LNCaP clone FGC (cell line): ENCODE measurements at places on chromosomes 3 and 15.
A peak's percentile ranks its signal among the peaks of the same experiment; 100 is the strongest.

- DNase-seq = no peak
Measured at GRCh38 chr3:62277450-62277849, 95.9 kb downstream of the FEZF2 start.

GRCh38 chr15:63597038-63597790, at the start of gene FBXL22:
Gene FBXL22 (plus strand): TSS chr15:63597387. CDS start chr15:63597393, 6 bp downstream.
- no peak for DNase-seq

DNA sequence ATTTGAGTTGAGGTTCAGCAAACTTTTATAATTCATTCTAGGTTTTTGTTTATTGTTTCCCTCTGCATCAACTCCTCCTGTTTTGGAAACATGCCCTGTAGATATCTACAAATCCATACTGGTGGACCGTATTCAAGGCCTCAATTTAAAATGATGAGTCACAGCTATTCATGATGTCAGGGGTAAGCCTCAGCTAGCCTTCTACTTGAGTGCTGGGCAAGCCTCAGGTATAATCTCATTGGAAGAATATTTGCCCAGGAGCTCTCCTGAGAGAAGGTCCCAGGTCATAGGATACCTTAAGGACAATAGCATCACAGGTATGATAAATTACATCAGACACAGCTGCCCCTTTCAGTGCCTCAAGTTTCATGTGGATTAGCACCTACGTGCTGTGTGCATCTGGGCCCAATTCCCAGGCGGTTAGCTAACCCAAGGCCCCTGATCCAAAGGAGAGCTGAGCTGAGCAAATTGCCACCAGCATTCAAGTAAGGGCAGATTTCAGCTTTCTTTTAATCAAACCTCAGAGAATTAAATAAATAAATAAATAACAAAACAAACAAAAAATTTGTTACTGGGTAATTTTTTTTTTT, 87.5 kb downstream of the KCNMB2 start:
- no peak for DNase-seq

DNA sequence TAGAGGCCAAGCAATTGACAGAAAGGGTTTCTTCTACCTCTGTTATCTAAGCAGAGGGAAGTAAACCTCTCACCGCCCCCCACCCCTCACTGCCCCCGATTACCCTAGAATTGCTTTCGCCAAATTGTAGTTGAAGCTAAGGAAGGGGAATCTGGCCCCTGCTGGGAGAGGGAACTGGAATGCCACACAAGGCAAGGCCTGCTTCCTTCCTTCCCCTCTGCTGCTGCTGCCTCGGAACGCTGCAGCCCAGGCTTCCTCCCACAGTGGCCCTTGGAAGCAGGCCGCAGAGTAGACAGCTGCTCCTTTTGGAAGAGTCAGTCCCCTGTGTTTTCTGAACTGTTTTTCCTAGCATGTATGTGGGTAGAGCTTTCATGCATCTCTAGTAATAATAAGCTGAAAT, 21.6 kb downstream of the RLBP1 start:
- no peak for DNase-seq

GRCh38 chr15:69574506-69574905, 121.9 kb downstream of the RPLP1 start:
- DNase-seq = no peak

- DNase-seq = no peak
Measured at GRCh38 chr3:159839561-159840379, 148.9 kb upstream of the IL12A start.

GRCh38 chr3:107650788-107651187, 128.0 kb downstream of the BBX start:
- DNase-seq = no peak

GRCh38 chr3:54133196-54133595, 10.8 kb downstream of the CACNA2D3 start:
- no peak for DNase-seq

- no peak for DNase-seq
Measured at GRCh38 chr15:100909989-100910955, 8.9 kb upstream of the LRRK1 start.

GRCh38 chr3:48208076-48208475, 15.2 kb upstream of the CAMP start:
- DNase-seq = no peak

DNA sequence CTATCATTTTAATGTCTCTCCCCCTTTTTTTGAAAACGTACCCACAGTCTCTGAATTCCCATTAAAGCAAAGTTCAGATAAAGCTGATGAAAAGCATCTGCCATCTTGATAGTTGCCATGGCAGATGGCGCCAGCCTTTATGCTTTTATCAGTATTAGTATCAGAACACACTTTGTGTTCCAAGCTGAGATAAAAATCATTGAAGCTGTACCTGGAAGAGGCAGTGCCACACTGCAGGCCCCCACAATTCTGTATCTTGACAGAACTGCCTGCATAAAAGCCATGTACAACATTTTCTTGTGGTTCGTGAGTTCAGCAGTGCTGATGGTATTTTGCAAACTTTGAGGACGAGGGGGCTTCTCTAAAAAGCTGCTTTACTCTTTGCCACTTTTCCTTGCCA, 311.7 kb downstream of the SATB1 start:
- DNase-seq = no peak

DNA sequence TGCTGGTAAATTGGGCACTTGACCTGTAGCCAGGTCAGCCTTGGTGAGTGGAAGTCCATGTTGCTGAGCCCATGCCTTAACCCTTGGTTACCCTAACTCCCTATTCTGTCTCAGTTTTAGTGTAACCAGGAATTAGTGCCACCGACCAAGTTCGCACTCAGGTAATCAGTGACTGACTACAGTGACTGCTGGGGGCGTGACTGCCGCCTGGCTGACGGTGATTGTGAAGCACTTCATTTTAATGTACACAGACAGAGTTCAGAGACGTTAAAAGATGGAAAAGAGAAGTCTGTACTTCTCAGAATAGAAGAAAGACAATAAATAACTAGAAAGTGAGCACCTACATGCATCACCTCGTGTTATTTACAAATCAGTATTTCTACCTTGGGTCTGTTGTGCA, 17.3 kb downstream of the CFAP161 start:
- DNase-seq = no peak

GRCh38 chr15:63291507-63291906, 14.1 kb downstream of the APH1B start:
- DNase-seq = no peak

DNA sequence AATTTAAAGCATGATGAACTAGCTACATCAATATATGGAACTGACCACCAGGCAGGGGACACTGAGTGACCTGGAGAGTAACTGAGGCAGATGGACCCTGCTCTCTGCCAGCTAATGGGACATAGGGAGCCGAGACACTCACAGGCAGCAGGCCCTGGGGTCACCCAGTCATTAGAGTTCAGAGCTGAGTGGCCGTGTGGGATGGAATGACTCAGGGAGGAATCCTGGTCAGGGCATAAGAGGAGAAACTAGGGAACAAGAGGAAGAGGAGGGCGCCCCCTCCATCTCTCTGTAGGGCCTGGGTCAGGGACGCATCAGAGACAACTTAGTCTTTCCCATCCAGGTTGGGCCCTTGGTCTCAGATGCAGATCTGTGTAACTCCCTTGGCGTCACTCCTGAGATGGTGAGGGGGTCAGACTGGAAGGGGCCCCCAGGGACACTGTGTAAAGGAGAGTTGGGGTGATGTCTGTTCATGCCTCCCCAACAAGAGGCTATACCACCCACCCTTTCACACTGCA, 39.8 kb downstream of the CCDC12 start:
- no peak for DNase-seq

GRCh38 chr15:85276508-85276907, 103.9 kb upstream of the AKAP13 start:
- DNase-seq = peak; percentile 30

DNA sequence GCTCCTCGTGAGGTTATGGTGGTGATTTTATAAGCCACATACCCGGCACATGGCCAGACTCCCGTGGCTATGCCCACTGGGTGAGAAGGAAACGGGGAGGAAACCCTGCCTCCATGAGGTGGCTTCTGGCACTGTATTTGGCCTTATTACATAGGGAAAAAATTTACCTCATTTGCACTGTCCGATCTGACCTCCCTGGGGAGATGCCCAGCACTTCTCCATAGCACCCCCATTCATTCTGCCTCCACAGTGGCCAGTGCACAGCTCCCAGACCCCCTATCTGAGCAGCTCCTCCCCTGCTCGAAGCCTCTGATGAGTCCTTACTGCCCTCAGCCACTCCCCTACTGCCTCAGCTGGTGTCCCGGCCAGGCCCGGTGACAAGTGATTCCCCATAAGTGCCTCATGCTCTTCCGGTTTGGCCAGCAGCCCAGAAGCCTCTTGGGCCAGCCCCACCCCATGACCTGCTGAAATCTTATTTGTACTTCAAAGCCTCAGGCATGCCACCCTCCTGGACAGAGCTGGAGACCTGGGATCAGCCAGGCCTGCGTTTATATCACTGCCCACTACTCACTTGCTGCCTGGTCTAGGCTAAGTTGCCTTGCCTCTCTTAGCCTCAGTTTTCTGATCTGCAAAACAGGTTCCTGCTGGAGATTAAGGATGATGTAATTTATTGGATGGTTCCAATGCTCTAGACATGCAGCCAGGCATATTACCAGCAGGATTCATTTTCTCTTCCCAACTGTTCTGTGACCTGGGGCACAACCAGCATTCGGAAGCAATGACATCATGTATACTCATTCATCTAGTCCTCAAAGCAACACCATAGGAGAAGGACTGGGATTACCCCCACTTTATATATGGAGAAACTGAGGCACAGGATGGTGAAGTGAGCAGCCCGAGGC, 30.6 kb upstream of the SLC6A6 start:
- DNase-seq = peak; percentile 87

DNA sequence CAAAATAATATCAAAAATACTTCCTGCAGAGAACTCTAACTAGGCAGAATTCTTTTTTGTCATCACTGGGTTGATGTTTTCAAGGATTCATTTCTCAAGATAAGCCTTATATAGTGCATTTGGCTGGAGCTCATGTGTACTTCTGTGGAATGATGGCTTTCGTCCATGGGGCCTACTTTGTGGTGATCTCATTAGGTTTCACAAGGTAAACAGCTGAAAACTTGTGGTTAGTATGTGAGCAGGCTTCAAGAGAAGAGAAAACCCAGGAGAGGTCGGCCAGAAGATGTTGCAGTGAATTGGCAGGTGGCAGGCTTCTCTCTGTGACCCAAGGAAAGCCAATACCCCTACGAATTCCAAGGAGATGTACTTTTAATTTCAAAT, 121.4 kb upstream of the PHLDB2 start:
- peak; percentile 91 for DNase-seq

GRCh38 chr3:166279636-166280035, 442.4 kb upstream of the BCHE start:
- DNase-seq = no peak

- no peak for DNase-seq
Measured at GRCh38 chr15:68617001-68617400, 38.2 kb downstream of the CORO2B start.

- DNase-seq = no peak
Measured at GRCh38 chr3:188948281-188948996, 223.3 kb upstream of the TPRG1 start.

GRCh38 chr3:60355825-60356224, 895.4 kb downstream of the FHIT start:
- DNase-seq = no peak

- no peak for DNase-seq
Measured at GRCh38 chr3:144033863-144034262, 62.2 kb downstream of the DIPK2A start.

- DNase-seq = no peak
Measured at GRCh38 chr3:120443626-120444123, 7.1 kb downstream of the FSTL1 start.

DNA sequence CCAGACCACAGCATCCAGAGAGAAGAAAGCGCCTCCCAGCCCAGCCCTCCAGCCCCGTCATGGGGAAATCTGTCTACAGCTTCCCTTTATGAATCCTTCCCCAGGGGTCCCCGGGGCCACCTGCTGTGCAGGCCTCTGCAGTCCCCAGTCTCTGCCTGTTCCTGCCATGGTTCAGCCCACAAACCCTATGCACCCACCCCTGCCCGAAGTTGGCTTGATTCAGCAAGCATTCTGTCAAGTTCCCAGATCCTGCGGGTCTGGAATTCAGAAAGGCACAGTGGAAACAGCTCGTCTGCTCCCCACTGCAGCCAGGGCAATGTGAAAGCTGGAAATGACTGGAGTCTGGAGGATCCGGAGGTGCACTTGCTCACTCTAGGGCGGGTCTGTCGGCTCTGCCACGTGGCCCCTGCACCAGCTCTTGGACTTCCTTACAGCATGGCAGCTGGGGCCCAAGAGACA, 2.9 kb upstream of the OCA2 start:
- DNase-seq = no peak

DNA sequence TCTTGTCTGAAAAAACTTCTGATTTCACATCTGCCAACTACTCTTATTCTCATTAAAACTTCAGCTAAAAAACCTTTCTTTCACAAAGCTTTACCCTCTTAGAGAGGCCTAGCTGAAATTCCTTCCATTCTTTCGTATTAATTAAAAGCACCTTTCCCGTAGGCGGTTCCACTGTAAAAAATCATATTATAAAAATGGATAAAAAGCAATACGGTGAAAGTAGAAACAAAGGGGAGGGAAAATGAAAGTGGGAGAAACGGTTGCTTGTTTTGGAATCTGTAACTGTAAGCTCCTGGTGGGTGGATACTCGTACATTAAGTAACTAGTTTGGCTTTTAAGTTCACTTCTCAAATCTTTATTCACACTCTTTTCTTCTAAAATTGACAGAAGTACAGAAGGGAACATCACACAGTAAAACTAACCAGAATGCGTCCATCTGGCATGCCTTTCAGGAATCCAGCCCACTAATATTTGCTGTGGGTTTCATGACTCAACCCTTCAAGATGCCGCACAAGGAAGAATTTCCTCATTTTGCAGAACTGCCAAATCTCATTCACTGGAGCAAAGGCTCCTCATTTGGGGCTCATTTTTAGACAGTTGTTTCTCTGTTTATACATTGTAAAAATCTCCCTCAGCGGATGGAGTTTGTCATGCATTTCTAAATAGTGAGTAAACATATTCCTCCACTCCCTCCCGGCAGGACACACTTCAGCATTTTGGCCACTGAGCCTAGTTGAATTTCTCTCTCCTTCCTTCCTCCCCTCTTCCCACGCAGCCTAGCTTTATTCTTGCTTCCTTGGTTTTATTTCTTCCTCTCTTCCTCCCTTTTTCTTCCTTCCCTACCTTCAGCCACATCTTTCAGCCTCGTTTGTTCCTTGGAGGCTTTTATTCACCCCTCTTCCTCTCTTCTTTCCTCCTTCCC, 419.5 kb upstream of the NAALADL2 start:
- peak; percentile 91 for DNase-seq

DNA sequence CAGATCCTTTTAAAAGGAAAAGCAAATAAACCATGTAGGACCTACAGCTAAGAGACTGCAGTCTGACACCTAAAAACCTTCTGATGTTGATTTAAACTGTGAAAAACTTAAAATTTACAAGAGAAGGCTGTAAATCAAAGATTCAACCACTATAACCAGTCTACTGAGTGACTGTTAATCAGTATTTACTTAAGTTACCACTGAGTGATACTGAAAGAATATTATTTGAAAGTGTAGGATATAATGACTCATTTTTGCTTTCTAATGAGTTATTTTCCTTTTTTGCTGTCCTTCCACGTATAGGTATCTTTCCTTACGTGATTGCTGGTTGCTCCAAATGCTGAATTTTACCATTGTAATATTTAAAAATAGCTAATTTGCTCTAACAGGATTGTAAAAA, 44.6 kb downstream of the RFX7 start:
- no peak for DNase-seq

- no peak for DNase-seq
Measured at GRCh38 chr3:101128001-101128400, 134.8 kb upstream of the ABI3BP start.
